H9 (cell line): ENCODE measurements at places on chromosomes 4 and X. TPM values are rescaled to one million over a fixed set of nuclear protein-coding genes. Genes with fewer than 3 reads are reported as not detected.

GRCh38 chrX:140064993-140065392 is 99.7 kb upstream of the CXorf66 start:
- no peaks in the 10 kb centered on the region for H3K4me1 ChIP-seq
- H3K27ac ChIP-seq, result no peak overlapping the region
- no peaks in the 10 kb centered on the region for H3K36me3 ChIP-seq
- no peaks in the 10 kb centered on the region for H3K27me3 ChIP-seq
- no peak overlapping the region for H3K4me3 ChIP-seq

GRCh38 chr4:72340803-72341431 is 228.1 kb downstream of the ADAMTS3 start:
- no peaks in the 10 kb centered on the region for H3K4me1 ChIP-seq
- H3K27ac ChIP-seq, result no peak overlapping the region
- no peak overlapping the region for H3K4me3 ChIP-seq

GRCh38 chr4:140154572-140154891 is 548 bp upstream of the MAML3 start:
- peak overlapping the region; percentile 91 for H3K4me3 ChIP-seq
- DNase-seq, result no peak
- H3K4me1 ChIP-seq, result no peaks in the 10 kb centered on the region
- H3K36me3 ChIP-seq, result no peaks in the 10 kb centered on the region
- H3K27me3 ChIP-seq, result no peaks in the 10 kb centered on the region; the same call in 1 of the 2 replicates
- H3K27ac ChIP-seq, result no peak overlapping the region

DNA sequence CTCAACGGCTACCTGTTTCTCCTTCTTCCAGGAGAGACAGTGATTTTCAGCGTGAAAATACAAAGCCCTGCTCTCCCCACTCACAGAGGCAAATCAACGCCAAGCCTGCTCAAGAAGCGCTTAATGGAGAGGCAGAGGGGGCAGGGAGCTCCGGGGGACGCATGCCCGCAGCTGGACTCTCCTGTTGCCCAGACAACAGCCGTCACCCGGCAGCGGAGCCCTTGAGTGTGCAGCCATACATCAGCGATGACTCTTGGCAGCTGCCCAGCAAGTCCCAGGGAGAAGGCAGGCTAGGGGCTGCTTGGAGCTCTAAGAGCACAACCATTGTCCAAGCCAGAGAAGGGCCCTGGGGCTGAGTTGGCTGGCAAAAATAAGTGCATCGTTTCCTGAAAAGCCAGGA is 71.0 kb upstream of the AFAP1 start:
- H3K4me3 ChIP-seq, result no peak overlapping the region
- H3K27me3 ChIP-seq, result no peaks in the 10 kb centered on the region
- no peak for DNase-seq
- H3K36me3 ChIP-seq, result no peaks in the 10 kb centered on the region

- peaks cover 2% of the 10 kb centered on the region; the same call in 1 of the 2 replicates for H3K36me3 ChIP-seq
- H3K4me1 ChIP-seq, result no peaks in the 10 kb centered on the region
- no peaks in the 10 kb centered on the region for H3K27me3 ChIP-seq
- peak; percentile 53 for DNase-seq
- H3K4me3 ChIP-seq, result no peak overlapping the region
These were observed 22.3 kb upstream of the NSG1 start for GRCh38 chr4:4364486-4365208.

DNA sequence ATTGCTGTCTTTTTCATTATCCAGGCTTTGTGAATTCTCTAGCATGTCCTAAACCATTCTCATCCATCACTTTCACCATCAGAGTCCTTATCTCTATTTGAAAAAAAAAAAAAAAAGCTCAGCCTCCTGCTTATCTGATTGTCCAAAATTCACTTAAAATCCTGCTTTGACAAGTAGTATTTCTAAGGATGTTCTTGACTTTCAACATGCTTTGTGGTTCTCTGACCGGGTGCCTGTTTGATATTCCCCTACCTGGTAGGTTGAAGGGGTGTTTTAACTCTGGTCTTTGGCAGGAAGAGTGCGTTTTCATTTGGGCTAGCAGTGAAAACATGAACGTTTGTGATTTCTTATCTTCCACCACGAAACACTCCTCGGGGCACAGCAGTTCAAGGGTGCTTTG is 17.3 kb upstream of the BBS12 start:
- DNase-seq, result no peak
- H3K36me3 ChIP-seq, result no peaks in the 10 kb centered on the region
- H3K27me3 ChIP-seq, result no peaks in the 10 kb centered on the region
- H3K4me1 ChIP-seq, result no peaks in the 10 kb centered on the region

GRCh38 chr4:184896868-184897715 is 71.3 kb upstream of the ACSL1 start:
- no peaks in the 10 kb centered on the region; the same call in 2 of the 3 replicates for H3K36me3 ChIP-seq
- no peak for DNase-seq
- no peak overlapping the region for H3K27ac ChIP-seq
- H3K4me3 ChIP-seq, result no peak overlapping the region

GRCh38 chr4:24067367-24068193 is 177.7 kb upstream of the PPARGC1A start:
- H3K4me3 ChIP-seq, result no peak overlapping the region
- no peaks in the 10 kb centered on the region for H3K27me3 ChIP-seq
- no peaks in the 10 kb centered on the region; the same call in 1 of the 2 replicates for H3K4me1 ChIP-seq
- H3K27ac ChIP-seq, result no peak overlapping the region
- no peak for DNase-seq
- no peaks in the 10 kb centered on the region; the same call in 2 of the 3 replicates for H3K36me3 ChIP-seq

- H3K36me3 ChIP-seq, result no peaks in the 10 kb centered on the region
- no peak for DNase-seq
- H3K4me3 ChIP-seq, result no peak overlapping the region
- H3K27me3 ChIP-seq, result no peaks in the 10 kb centered on the region
- H3K27ac ChIP-seq, result no peak overlapping the region
These were observed 92.6 kb upstream of the TENM3 start for GRCh38 chr4:182150645-182151044.

- no peaks in the 10 kb centered on the region for H3K36me3 ChIP-seq
- no peak overlapping the region for H3K4me3 ChIP-seq
- DNase-seq, result no peak
These were observed 23.8 kb downstream of the F9 start for GRCh38 chrX:139554376-139554775.

GRCh38 chr4:52968241-52968640 is 106.1 kb downstream of the RASL11B start:
- no peaks in the 10 kb centered on the region for H3K27me3 ChIP-seq
- H3K27ac ChIP-seq, result no peak overlapping the region
- no peak for DNase-seq

DNA sequence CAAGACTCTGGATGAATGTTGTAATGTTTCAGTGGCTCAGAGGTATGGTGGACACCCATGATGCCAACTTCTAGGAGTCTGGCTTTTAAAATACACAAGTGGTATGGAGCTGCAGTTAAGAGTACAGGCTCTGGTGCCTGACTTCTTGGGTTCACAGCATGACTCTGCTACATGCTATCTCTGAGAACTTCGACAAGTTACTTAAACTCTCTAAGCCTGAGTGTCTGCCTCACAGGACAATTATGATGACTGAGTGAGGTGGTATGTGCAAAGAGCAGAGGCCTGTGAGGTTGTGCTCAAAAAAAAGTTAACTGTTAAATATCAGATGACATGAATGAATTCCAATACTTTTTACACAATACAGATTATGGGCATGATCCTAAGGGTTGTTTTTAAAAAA is 90.9 kb upstream of the SRD5A3 start:
- peaks cover 12% of the 10 kb centered on the region; the same call in 1 of the 2 replicates for H3K4me1 ChIP-seq
- H3K27ac ChIP-seq, result no peak overlapping the region
- H3K27me3 ChIP-seq, result no peaks in the 10 kb centered on the region

GRCh38 chr4:139692309-139693012 is 26.8 kb downstream of the MGST2 start:
- H3K4me1 ChIP-seq, result no peaks in the 10 kb centered on the region
- H3K4me3 ChIP-seq, result no peak overlapping the region
- DNase-seq, result peak; percentile 38
- no peak overlapping the region for H3K27ac ChIP-seq
- H3K36me3 ChIP-seq, result peaks cover 2% of the 10 kb centered on the region; the same call in 2 of the 3 replicates
- no peaks in the 10 kb centered on the region for H3K27me3 ChIP-seq

DNA sequence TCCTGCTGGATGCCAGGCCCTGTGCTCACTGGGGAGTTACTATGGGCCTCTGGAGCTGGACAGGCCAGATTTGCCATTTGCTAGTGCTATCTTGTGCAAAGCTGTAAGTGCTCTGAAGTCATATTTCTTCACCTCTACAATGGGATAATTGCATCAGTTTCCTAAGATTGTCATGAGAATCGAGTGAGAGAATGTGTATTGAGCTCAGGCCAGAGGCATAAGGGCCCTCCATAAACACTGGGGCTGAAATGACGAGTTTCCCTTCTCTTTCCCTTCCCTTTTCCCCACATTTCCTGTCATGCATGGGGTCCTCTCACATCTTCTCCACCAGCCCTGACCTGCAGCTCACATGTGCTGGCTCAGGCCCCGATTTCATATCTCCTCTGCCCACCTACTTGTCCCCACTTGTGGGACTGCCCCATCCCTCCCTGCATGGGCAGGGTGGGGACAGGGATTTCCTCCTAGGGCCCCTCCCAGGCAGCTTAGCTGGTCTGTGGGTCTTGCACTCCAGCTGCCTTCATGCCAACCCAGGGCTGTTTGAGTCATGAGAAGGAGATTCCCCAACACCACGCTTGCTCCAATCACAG is 358.8 kb downstream of the MID1IP1 start:
- no peak overlapping the region for H3K4me3 ChIP-seq
- H3K4me1 ChIP-seq, result 0 out of 2 replicates have a peak, but pooled peaks cover 2% of the 10 kb centered on the region
- no peak for DNase-seq
- H3K27me3 ChIP-seq, result peaks cover 3% of the 10 kb centered on the region; the same call in 1 of the 2 replicates
- H3K36me3 ChIP-seq, result peaks cover 5% of the 10 kb centered on the region; the same call in 2 of the 3 replicates
- no peak overlapping the region for H3K27ac ChIP-seq

GRCh38 chr4:70712604-70713452 is 8.9 kb upstream of the RUFY3 start:
- no peak overlapping the region for H3K27ac ChIP-seq
- H3K4me3 ChIP-seq, result no peak overlapping the region
- DNase-seq, result no peak
- H3K27me3 ChIP-seq, result no peaks in the 10 kb centered on the region
- H3K4me1 ChIP-seq, result no peaks in the 10 kb centered on the region; the same call in 1 of the 2 replicates
- H3K36me3 ChIP-seq, result no peaks in the 10 kb centered on the region; the same call in 1 of the 2 replicates

DNA sequence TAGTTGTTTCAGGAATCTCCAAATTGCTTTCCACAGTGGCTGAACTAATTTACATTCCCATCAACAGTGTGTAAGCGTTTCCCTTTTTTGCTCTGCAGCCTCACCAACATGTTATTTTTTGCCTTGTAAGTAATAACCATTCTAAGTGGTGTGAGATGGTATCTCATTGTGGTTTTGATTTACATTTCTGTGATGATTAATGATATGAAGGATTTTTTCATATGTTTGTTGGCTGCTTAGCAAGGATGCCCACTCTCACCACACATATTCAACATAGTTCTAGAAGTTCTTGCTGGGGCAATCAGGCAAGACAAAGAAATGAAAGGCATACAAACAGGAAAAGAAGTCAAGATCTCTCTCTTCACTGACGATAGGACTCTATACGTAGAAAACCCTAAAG is 472.4 kb downstream of the ZNF674 start:
- no peaks in the 10 kb centered on the region for H3K27me3 ChIP-seq
- no peak overlapping the region for H3K4me3 ChIP-seq
- peaks cover 6% of the 10 kb centered on the region; the same call in 1 of the 2 replicates for H3K36me3 ChIP-seq
- no peaks in the 10 kb centered on the region for H3K4me1 ChIP-seq
- H3K27ac ChIP-seq, result no peak overlapping the region

Gene OTC
- not detected in 2 replicates for total RNA-seq

Gene KCTD8
- total RNA-seq, result 0.94 and 1.1 TPM in 2 replicates

Gene HTN3
- total RNA-seq, result not detected in 2 replicates
